ENCODE measurements at places on chromosomes 1 and 21.

DNA sequence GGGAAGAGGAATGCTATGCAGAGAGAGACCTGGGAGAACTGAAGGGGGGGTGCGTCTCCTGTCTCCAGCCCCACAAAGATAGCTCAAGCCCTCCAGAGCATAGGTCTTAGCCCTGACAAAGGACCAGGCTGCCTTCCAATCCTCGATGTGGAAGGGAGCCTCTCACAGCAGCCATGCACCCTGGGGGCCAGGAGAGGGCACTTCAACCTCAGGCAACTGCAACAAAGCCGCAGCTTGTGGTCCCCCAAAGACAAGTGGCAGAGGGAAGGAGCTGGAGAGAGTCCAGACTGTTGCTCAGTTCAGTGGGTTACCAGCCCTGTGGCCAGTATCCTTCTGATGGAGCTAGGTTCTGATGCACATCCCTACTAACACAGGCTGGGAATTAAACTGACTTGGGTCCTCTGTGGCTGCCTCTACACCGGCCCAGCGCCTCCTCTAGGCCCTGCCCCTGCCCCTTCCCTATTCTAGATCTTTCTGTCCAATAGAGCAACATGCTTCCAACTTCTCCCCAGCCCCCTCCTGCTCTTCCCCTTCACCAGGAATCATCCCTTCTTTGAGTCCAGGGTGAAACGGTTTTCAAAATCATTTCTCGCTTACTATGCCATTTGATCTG, 100.7 kb upstream of the SPATA6 start:
- no peak for DNase-seq

DNA sequence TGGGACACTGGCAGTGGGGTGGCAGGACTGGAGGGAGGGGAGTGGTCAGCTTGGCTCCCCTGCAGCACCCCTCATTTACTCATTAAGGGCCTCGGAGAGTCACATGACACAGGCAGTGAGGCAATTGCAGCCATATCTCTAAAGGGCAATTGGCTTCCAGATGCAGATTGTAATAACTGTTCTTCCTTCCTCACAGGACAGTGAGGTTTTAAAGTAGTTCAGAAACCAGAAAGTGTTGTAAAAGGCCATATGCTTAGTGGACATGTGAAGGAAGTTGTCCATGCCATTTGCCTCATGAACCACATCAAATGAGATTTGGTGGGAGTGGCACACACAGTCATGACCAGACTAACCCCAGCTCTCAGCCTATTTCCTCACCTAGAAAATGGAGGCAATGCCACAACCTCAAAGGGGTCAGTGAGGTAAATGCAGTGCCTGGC, 11.1 kb downstream of the MTX1 start:
- DNase-seq: no peak

DNA sequence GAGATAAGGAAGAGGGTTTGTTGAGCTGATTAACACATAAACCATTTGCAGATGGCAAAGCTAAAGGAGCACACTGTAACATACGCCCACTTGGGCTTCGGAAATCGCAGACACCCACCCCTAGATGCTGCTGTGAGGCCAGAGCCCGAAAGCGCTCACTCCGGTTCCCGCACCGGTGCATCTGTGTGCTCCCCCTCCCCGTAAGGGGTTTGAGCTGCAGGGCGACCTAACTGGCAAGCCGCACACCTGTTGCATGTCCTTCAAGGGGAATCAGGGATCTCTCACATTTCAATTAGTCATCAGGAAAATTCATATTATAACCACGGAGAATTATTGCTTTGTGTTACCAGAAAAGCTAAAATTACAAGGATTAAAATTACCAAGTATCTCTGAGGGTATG, 1.4 kb upstream of the CFH start:
- DNase-seq: no peak

GRCh38 chr1:920010-920409, 3.7 kb upstream of the SAMD11 start:
- DNase-seq: no peak

DNA sequence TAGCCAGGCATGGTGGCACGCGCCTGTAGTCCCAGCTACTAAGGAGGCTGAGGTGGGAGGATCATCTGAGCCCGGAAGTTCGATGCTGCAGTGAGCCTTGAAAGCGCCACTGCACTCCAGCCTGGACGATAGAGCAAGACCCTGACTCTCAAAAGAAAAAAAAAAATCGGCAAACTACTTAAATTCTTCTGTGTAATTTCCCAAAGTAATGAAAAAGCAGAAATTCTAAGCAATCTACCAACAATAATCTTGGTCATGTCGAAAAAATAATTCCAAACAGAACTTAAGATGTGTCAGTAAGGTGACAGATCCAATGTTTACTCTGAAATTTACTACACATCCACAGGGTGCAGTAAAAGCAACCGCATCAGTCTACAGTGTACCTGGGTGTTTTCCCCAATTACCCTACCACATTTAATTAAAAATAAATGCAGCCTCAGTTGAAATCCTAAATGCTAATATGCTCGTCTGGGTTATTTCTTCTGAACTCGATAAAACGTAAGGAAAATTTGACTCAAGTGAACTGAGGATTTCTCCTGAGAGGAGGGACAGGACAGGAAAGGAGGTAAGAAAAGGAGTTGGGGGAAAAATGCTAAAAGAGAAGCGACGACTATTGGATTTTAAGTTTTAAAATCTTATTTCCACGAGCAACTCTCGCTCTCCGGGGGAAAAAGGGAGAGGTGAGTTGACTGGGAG, 801 bp downstream of the EPRS1 start:
- DNase-seq: no peak

GRCh38 chr1:19164274-19165015, 45.6 kb downstream of the UBR4 start:
- DNase-seq: no peak

DNA sequence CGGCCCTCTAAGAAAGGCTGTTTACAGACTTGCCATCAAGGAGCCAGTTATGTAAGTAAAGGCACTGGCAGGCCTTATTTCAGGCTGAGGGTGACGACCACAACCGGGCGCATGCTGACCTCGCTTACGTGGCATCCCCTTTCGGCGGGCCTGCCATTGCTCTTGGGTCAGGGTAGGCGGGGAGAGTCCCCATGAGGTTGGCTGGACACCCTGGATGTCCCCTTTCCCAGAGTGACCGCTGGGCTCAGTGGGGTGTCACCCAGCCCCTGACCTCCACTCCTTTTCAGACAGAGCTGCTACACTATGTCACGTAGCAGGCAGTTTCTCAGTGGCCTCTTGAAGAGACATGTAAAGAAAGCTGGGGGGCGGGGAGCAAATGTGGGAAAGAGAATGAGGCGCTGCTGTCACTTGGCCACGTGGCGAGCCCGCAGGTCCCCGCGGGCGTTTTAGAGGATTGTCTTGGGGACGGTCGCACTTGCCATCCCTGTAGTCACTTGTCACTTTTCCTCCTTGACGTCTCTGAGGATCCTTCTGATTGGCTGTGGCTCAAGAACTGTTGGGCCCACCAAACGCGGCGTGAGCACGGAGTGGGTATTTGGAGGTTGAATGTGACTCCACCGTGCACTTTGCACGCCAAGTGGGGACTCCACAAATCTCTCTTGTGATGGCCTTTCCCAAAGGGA, 42.2 kb downstream of the SLC37A1 start:
- DNase-seq: no peak

DNA sequence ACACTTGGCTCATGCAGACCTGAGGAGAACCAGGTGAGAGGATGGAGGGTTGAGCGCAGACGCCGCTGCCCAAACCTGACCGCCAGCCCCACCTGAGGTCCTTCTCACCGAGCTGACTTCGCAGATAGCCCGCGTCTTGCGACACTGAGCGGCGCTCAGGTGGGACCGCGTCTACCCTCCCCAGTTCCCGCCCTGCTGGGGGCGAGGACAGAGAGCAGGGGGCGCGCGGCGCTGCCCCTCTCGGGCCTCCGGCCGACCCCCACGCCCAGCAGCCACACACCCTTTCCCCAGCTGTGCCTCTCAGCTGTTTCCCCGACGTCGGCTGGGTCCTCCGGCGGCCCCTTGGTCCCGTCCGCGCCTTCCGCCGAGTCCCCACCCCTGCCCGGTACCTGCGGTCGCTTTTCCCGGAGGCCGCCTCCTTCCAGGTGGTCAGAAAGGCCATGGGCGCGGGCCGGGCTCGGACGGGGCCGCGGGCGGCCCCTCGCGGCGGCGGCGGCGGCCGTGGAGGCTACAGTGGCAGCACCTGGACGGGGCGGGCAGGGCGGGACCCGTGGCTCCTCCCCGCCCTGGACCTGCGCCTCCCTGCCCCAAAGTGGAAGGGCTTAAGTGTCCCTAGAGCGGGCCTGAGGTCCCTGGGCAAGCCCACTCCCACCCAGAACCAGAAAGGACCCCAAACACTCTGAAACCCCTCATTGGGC, 14.4 kb upstream of the TTC39A start:
- no peak for DNase-seq

DNA sequence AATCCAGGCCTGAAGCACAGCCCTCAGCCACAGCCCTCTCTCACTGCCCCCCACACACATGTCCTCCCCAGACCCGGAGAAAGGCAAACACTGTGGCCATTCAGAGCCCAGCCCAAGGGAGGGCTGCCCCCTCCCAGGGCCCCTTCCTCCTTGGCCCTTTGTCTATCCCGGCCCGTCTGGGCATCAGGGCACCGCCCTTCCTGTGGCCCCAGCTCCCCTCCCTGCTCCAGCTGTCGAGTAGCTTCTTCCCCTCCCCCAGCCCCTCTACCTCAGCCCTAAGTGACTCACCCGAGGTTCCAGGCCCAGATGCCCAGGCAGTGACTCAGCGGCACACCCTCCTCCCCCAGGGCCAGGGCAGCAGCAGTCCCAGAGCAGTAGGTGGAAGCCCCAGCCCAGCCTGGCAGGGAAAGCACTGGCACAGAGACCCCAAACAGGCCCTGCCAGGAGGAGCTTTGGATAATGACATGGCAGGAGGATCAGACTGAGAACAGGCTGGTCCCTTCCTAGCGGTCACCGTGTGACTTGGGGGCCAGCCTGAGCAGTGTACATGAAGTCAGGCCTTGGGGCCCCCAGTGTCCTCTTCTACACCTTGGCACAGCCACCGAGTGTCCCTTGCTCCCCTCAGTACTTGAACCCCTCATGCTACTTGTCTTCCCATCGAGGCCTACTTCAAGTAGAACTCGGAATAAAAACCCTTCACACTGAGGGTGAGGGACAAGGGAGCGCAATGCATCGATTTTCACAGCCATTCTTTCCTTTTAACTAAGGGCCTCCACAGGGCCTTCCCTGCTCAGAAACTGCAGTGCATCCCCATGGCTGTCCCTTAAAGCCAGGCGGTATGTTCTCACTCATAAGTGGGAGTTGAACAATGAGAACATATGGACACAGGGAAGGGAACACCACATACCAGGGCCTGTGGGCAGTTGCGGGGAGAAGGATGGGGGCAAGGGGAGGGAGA, 1.0 kb upstream of the S100A2 start:
- no peak for DNase-seq

DNA sequence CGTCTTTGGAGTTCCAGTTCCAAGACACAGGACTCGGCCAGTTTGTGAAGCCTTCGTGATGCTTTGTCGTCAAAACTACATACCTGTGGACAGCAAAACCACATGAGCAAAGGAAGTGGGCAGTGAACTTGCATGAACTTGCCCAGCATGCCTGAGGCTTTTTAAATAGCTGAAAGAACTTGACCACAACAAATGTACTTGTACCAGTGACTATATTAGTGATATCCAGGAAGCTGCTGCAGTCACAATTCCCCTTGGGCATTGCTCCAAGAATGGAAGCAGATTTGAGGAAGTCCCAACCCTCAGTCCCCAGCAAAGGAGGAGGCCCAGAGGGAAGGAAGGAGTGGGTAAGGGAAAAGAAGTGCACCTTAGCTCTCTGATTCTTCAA, 2.6 kb downstream of the FUCA1 start:
- DNase-seq: no peak

DNA sequence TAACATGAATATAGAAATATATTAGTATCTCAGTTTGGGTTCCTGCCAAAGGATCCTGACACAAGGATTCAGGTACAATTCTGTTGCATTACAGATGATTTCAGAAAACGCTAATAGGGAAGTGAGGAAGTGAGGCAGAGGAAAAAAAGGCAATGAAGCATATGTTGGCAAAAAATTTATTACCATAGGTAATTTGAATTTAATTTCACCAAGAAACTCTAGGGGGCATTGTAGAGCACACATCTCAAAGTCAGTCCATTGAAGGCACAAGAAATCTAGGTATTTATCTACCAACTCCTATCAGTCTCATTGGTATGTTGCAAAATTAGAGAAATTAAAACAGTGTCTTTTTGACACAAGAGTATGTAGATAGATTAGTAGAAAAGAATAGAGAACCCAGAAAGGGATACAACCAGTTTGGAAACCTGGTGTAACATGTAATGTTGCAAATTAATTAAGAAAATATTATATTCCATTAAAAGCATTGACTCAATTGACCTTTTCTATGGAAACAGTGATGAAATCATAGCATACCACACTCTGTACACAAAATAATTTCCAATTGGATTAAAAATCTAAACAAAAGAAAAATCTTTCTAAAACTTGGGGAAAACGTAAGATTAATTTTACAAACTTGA, 104.9 kb upstream of the SNX7 start:
- DNase-seq: no peak

DNA sequence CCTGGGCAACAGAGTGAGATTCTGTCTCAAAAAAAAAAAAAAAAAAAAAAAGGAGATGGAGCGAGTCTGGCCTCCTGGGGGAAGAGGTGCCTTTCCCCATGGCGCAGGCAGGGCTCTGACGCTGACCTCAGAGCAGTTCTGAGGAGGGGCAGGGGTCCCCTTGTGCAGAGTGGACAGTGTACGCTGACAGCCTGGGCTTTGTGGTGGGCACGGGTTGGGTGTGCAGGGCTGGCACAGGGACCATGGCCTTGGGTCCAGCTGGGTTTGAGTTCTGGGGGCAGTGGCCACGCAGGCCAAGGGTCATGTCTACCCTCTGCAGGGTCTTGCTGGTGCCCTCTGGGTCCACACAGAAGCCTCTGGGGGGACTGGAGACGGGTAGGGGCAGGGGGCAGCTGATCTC, 260.1 kb upstream of the C1orf174 start:
- no peak for DNase-seq

- no peak for DNase-seq
Observed at GRCh38 chr21:45421846-45422775, 17.1 kb downstream of the COL18A1 start.

DNA sequence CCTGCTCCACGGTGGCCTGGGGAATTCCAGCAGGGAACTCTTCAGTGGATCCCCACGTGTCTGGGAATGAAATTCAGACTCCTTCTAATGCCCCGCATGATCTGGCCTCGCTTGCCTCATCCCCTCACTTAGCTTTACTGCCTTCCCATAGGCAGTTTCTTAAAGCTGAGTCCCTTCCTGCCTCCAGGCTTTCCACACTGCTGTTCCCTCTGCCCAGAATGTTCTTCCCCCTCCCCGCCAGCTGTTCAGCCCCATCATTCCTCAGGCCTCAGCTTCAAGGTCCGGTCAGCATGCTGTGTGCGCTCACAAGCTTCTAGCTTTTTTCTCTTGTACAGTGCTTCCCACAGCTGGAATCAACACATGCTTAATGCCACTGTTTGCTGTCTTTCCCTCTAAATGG, 54.9 kb upstream of the WASF2 start:
- no peak for DNase-seq

- DNase-seq: peak; percentile 89
Observed at GRCh38 chr1:15948595-15949452, 27.1 kb downstream of the ZBTB17 start.

DNA sequence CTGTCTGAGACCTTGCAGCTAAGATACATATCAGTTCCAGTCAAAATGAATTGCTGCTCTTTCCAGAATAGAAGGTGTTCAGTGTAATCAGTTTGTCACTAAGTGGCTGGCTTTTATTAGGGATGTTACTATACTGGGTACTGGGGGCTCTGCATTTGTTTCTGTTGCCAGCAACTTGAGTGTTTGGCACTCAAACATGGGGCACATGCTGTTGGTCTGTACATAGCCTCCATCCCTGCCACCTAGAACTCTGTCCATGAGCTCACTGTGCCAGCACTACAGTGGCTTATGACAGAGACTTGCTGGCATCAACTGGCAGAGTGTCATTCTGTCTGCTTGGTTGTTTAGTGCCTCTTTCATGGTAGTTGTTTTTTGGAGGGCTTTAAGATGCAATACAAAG, 45.1 kb downstream of the RGSL1 start:
- DNase-seq: no peak

Data from vagina (tissue), 2 donors.